ENCODE measurements at places on chromosomes 16 and 17.

- no peak for DNase-seq
Measured at GRCh38 chr16:88867581-88868246, 1.3 kb upstream of the PABPN1L start.

GRCh38 chr17:58066401-58066800, 16.8 kb upstream of the DYNLL2 start:
- no peak for DNase-seq

DNA sequence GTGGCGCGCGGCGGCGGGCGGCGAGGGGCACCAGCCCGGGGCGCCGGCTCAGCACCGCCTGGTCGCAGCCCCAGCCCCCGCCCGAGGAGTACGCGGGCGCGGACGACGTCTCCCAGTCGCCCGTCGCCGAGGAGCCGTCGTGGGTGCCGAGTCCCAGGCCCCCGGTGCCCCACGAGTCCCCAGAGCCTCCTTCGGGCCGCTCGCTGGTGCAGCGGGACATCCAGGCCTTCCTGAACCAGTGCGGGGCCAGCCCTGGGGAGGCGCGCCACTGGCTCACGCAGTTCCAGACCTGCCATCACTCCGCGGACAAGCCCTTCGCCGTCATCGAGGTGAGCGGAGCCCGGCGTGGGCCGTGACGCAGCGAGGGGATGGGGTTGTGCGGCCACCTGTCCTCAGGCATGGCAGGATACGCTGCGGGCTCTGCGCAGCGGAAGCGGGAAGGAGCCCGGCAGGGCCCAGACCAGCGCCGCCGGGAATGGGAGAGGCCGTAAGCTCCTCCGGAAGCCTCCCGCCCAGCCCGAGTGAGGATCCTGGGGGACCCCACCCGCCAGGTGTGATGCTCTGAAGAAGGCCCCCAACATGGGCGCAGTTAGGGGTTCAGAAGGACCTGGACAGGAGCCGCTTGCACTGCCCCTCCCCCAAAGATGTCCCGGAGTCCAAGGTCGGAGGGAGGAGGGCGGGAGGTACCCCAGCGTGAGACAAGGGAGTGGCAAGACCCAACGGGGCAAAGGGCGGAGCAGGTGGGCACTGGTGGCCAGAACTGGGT, 522 bp downstream of the NAGS start:
- DNase-seq, result no peak

- DNase-seq, result no peak
Measured at GRCh38 chr17:34436607-34437006, 73.6 kb upstream of the CCL1 start.

DNA sequence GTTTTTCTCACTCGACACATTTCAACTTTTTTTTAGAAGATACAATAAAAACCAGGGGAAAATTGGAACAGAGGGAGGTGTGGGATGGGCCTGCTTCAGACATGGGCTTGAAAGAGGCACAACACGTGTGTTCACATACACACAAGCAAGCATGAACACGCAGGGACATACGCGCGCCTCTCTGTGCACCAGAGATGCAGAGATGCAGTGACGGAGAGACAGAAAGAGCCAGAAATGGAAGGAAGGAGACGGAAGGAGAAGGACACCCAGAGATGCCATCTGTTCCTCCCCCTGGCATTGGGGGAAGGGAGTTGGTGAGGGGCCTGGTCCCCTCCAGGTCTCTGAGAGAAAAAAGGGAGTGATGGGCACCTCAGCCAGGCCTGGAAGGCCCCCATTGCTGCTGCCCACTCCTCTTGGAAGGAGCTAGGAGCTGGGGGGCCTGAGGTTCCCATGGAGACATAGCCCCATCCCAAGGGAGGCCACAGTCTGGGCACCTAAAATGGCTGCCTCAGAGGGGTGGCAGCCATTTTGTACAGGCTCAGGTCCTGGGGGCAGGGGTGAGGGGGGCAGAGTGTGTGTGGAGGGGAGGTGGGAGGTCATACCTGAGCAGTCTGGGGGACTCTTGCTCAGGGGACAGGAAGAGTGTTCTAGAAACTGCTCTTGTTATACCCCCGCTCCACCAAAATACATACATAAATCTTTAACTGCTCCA, 3.8 kb upstream of the NEUROD2 start:
- DNase-seq, result no peak

DNA sequence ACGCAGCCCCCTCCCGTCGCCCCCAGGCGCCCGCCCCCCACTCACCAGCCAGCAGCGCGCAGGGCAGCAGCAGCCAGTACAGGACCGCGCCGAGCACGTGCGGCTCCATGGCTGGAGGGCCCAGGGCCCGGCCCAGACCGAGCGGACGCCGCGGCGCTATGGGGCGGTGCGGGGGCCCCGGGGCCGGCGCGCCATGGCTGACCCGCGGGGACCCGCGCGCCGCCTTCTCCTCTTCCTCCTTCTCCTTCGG, 239 bp downstream of the PIEZO1 start:
- no peak for DNase-seq

GRCh38 chr17:58120195-58120822, 27.9 kb upstream of the OR4D1 start:
- no peak for DNase-seq
